NCI-H1436 treated with DMSO at 0.1 percent for 48 hours (cell line): ENCODE measurements at places on chromosomes 3 and 15.

GRCh38 chr3:191428177-191428576 lies 32.8 kb upstream of the PYDC2 start:
- no peak for DNase-seq

DNA sequence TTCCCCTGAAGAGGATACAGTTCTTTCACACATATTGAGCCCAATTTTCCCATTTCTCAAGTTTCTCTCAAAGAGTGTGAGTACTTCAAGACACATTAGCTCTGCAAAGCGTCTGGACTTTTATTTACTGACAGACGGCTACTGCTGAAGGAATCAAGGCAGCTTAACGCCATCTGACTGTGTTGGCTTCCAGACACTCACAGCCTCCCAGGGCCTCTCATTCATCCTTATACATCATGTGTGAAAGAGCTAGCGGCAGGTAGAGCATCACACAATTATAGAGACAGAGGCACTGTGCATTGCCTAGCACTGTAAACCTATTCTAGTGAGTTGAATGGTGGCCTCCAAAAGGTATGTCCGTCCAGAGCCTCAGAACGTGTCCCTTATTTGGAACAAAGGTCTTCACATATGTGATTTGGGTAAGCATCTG lies 284.1 kb upstream of the STT3B start:
- DNase-seq: no peak

- no peak for DNase-seq
Observed at GRCh38 chr3:30286811-30287210, 319.6 kb upstream of the TGFBR2 start.

DNA sequence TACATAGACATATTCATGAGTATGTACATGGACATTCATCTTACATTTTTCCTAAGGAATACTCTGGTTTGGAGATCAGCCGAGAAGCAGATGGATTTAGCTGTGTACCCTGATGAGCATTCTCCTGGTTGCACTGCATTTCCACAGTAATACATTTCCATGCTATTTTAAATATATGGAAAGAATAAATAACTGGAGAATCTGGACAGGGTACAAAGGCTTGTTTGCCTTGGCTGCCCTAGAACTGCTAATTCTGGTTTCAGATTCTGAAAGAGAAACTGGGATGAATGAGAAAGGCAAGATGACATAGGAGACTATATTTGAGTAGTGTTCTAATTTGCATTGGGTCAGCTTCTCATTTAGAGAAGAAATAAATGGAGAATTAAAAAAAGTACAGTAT lies 190.8 kb upstream of the FAM3D start:
- no peak for DNase-seq

GRCh38 chr15:51335538-51336410 lies 2.6 kb downstream of the CYP19A1 start:
- DNase-seq: no peak

GRCh38 chr3:179615458-179616173 lies 11.0 kb downstream of the NDUFB5 start:
- no peak for DNase-seq

- DNase-seq: no peak
Observed at GRCh38 chr3:55169161-55169560, 241.3 kb upstream of the LRTM1 start.

DNA sequence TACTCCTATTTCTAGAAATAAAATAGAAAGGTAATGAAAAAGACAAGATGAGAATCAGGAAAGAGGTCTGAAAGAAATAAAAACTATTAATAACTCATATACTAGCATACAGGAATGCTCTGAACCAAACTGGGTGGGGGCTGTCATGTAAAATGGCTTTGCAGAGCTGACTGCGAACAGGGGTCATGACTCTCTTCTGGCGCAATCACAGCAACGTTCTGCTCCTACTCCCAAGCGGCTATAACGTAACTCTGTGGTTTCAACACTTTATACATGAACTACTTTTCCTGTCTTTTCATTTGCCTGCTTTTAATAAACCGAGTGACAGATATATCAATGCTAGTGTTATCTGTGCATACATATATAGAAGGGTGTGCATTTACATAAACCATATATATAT lies 116.7 kb downstream of the DLG1 start:
- no peak for DNase-seq

DNA sequence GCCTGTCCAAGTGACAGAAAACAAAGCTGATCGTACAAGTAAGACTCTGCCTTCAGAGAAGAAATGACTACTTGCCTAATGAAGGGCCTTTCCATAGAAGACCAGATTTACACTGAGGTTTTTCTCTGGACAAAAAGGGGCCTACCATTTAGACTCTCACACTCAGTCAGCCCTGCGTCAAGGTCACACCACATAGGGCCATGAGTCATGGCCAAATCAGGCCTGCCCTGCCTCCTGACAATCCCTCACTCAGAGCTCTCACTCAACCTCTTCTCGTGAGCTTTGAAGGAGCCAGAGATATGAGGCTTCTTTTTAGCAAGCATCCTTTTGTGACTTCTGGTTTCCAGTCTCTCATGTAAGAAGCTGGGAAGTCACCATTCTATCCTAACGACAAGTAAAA lies 68.1 kb upstream of the NMNAT3 start:
- no peak for DNase-seq
